Activated T-cell treated with anti-CD3 and anti-CD28 coated beads for 1 hour (primary cell): ENCODE measurements at places on chromosomes 3 and 15.

DNA sequence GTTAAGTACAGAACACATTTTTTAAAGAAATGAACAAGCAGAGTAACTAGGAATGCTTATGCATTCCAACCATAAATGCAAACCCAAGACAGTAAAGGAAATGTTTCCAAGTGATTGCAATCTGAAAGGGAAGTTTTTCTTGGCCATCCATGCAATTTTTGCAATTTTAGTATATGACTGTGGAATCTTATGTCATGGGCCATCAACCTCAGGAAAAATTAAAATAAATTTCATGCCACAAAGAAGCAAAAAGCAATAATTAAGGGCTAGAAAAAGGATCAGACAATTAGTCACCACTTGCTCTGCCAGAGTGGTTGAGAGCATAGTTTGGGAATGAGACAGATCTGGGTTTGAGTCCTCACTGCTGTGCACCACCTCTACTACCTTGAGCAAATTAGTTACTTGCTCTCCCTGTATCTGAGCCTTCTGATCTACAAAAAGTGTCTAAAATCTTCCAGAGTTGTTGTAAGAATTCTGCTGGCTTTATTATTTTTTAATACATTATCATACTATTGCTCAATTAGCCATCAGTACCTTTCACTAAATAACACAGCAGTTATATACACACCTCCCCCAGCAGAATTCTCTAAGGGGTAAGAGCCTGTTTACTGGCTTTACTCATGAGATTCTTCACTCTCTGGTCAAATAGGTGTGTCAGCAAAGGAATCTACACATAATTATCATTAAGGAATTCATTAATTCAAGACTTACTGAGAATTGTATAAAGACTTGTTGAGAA is 49.7 kb upstream of the FBN1 start:
- no peak for DNase-seq

GRCh38 chr3:17515445-17516234 is 226.8 kb downstream of the TBC1D5 start:
- no peak for DNase-seq

- peak; percentile 64 for DNase-seq
Measured at GRCh38 chr15:51737522-51738305, at the start of gene LYSMD2. LYSMD2 (minus strand) TSS chr15:51737655; CDS start chr15:51737622, 33 bp downstream.

GRCh38 chr15:73972984-73973682 is 19.0 kb downstream of the STOML1 start:
- peak; percentile 70 for DNase-seq

- DNase-seq: no peak
Measured at GRCh38 chr3:60594025-60594424, 657.2 kb downstream of the FHIT start.

DNA sequence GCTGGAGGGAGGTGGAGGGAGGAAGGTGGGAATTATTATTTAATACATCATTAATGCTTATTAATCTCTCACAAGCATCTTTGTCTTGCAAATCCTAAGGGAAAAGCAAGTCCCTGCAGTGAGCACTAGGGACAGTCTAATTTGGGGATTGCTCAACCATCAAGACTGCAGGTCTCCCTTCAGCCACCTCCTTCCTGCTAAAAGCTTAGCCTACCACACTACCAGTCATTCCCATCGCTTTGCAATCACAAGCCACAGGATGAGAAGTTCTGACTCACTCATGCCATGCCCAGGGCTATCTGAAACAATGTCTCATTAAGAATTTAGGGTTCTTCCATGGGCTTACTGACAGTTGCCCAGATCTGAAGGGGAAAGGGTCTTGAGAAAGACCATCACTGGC is 51.0 kb upstream of the EIF1B start:
- no peak for DNase-seq

DNA sequence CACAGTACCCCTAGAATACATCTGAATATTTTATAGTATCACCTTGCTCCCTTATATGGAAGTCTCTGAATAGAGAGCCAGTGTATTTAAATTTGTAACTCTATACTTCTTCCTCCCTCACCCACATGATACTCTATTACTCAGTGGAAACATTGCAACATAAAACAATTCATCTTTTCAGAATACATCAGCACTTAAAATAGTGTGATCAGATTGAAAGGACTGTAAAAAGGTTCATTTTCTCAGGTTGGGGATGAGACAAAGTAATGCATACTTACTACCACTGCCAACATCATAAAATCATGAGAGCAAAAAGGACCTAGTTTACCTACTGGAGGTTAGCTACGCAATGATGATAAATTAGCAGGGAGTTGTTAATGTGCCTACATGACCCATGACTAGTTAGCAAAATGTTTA is 13.8 kb upstream of the THRB start:
- DNase-seq: no peak

GRCh38 chr3:186784820-186785494 is 1.6 kb downstream of the EIF4A2 start:
- no peak for DNase-seq

GRCh38 chr3:135803028-135803692 is 162.4 kb upstream of the PPP2R3A start:
- DNase-seq: no peak

GRCh38 chr15:95458721-95459120 is 871.8 kb upstream of the NR2F2 start:
- DNase-seq: no peak

- DNase-seq: no peak
Measured at GRCh38 chr15:79972863-79973262, 1.9 kb upstream of the BCL2A1 start.

GRCh38 chr3:49454898-49455681 is 15.0 kb upstream of the DAG1 start:
- no peak for DNase-seq

- DNase-seq: no peak
Measured at GRCh38 chr3:155326901-155327300, 33.4 kb upstream of the STRIT1 start.

GRCh38 chr3:13544951-13545651 is 3.8 kb upstream of the FBLN2 start:
- DNase-seq: no peak

GRCh38 chr3:99458013-99458412 is 180.4 kb upstream of the COL8A1 start:
- DNase-seq: no peak

GRCh38 chr15:80259942-80260510 is 8.0 kb upstream of the CTXND1 start:
- DNase-seq: no peak

- no peak for DNase-seq
Measured at GRCh38 chr3:88611826-88612326, 462.1 kb downstream of the C3orf38 start.

GRCh38 chr15:99092554-99093172 is 12.2 kb upstream of the SYNM start:
- DNase-seq: no peak

DNA sequence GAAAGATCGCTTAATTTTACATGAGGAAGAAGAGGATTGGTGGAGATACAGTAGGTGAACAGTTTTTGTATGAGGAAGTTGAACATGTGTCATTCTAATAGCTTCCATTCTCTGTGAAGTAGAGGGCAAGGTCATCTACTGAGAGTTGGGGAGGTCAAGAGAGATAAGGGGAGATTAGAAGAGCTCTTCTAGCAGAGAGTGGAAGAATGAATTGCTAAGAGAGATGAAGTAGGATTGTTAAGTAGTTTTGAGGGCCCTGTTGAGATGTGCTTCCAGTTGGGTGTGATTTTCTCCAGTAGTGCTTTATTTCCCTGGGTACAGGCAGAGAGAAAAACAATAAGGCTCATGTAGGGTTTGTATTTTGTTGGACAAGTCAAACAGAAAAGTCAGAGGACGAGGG is 5.2 kb downstream of the OPA1 start:
- no peak for DNase-seq

DNA sequence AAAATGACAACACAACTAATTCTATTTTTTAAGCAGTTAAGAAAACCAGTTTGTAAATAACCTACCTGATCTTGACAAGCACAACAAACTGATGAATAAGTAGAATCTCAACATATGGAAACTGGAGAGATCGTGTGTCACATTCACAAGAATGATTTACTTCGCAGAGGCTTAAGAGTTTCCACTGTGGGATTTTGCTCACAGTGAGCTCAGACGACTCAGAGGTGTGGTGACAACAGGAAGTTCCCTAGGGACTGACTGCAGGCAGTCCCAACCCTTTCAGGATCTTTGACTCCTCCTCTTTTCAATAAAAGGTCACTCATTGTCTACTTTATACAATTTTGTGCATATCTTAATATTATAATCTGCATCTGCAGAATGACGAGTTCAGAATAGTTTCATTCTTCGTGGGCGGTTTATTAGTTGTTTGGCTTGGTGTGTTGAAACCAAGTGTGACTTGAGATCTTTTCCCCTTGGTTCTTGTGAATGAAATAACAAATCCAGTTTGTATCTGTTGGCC is at the start of gene LIPH:
TSS of gene LIPH (minus strand) at position 231 of the 520 bp plus-strand sequence. CDS start at position 114, 117 bp downstream.
- no peak for DNase-seq

DNA sequence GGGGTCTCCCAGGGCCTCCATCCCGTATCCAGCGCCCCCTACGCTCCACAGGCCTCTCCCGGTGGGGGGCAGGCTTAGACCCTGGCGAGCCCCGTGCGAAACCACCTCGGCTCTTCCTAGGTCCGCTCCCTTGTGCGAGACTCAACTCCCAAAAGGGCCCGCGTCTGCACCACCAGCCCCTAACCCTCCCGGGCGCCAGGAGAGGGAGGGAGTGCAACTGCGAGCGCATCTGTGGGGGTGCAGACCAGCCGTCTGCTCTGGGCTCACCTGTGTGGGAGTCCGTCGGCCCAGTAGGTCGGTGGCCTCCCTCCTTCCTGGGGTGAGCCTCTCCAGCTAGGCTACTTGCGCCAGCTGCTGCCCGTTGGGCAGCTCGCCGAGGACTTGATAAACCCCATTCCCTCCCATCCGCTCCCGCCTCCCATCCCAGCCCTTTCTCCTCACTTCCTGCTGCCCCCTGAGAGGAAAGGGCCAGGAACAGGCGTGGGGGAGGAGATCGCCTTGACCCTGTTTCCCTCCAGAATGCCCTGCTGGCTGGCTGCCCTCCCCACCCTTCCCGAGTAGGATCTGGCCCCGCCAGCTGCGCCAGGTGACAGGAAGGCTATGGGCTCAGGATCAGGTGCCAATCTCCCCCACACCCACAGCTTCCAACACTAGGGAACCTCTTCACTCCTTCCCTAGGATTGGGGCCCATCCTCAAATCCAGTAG is at the start of gene HYAL2:
TSS of gene HYAL2 (minus strand) at position 360 of the 706 bp plus-strand sequence. CDS start 2,256 bp downstream, outside the sequence.
- DNase-seq: no peak

DNA sequence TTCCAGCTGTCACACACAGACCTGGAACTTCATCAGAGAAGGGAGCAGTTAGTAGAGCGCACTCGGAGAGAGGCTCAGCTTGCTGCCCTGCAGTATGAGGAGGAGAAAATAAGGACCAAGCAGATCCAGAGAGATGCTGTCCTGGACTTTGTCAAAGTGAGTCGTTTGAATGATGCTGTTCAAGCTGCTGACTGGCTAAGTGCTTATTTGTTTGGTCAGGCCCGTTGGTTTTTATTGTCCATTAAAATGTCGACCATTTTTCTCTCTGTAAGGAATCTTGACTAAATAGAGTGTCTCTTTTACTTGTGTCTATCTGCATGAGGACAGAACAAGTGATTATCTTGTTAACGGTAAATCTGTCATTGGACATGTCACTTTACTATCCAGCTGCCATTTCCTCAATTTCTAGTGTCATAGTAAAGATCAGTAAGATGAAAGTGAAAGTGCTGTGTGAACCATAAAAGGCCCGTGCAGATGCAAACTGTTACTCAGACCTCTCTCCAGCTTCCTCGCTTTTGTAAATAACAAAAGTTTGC is 56.9 kb downstream of the LRCH3 start:
- DNase-seq: no peak

DNA sequence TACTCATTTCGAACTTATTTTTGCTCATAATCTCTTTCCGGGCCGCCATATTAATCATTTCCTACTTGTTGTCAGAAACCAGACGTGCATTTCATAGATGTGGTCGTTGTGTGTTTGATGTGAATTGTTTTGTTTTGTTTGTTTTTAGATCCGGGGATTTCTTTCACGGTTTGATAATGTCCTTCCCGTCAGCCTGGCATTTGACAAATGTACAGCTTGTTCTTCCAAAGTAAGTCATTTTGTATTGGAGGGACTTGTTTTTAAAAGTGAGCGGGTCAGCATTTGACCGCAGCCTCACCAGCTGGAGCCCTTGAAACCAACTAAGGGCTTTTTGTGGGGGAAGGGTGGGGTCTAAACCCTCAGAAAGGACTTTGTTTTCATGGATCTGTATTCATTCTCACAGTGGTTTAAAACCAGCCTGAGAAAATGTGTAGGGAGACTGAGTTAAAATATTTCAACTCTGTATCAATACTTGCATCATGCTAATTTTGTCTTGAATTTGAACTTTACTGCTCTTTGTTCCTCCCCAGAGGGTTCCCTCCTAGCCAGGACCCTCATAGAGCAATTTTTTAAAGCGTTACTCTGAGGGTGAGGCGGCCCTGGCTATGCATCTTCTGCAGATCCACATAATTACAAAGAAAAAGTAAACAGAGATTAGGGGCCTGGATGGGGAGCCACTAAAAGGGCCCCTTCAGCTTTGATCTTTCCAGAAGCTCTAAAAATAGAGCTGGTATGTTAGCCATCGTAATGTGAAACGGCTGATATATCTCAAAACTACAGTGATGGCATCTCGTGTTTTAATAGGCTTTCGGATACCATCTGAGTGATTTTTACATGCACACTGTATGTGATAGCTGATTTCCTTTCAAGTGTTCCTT is 107.9 kb downstream of the ATG7 start:
- DNase-seq: no peak

DNA sequence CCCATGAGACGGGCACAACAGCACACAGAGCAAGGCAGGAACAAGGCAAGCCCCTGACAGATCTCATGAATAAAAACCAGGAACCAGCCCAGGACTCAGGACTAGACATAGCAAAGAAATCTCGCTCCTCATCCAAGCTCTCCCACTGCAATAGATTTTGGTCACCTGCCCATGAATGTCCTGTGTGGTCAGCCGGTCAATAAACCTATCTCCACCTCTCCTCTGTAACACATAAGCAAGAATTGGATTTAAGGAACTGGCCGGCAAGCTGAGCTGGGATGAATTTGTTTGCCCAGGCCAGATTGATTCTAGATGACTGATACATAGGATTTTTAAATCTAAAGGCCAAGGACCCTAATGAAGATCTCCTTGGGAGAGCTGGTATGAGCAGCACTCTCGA is 46.3 kb upstream of the SMAD3 start:
- no peak for DNase-seq

- DNase-seq: no peak
Measured at GRCh38 chr15:68421798-68422402, 10.1 kb downstream of the ITGA11 start.

DNA sequence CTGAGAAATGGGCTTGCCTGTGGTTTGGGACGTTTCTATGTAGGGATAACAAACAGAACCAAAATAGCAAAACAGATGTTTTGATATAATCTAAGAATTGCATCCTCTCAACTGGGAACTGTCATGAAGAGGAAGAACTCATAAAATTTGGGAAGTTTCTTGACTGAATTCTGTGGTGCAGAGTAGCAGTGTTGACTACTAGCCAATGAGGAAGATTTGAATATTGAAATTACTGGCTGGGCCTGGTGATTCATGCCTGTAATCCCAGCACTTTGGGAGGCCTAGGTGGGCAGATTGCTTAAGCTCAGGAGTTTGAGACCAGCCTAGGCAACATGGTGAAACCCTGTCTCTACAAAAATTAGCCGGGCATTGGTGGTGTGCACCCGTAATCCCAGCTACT is 42.2 kb downstream of the ZNF609 start:
- no peak for DNase-seq
